ENCODE measurements at places on chromosomes 2 and 18. TPM values are rescaled to one million over a fixed set of nuclear protein-coding genes. Genes with fewer than 3 reads are reported as not detected.

DNA sequence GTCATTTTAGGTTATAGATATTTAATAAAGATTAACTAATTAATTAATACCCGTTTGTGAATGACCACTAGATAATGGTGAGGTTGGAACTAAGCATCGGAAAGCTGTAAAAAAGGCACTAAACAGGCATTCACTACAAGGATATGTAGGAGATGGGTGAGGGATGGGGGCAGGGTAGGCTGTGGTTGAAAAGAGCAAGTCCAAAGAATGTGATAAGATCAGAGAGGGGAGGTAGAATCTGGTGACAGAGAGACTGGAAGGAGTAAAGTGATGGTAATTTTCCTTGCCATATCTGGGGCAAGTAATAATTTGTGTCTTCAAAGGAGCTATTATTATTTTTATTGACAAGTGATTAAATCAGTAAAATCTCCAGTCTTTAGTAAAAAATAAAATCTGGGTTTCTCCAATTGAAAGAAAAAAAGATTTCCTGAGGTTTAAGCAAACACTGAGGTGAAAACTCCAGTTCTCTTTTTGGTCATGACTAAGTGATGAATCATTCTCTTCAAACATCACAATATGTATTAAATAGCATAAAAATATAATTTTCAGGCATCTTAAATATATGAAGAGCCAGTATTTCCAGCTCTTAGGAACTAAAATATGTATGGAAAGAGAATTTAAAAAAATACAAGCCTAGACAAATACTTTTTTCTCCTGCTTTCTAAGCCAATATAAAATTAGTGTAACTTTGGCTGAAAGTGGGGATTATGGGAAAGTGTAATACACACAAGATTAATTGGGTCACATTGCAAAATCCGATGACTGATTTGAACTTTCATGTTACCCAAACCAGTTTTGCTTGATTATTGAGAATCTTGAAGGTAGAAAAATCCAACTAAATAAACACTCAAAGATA, 259.1 kb upstream of the RBMS1 start:
- H3K4me3 ChIP-seq = no peak overlapping the region
- H3K4me1 ChIP-seq = no peaks in the 10 kb centered on the region

DNA sequence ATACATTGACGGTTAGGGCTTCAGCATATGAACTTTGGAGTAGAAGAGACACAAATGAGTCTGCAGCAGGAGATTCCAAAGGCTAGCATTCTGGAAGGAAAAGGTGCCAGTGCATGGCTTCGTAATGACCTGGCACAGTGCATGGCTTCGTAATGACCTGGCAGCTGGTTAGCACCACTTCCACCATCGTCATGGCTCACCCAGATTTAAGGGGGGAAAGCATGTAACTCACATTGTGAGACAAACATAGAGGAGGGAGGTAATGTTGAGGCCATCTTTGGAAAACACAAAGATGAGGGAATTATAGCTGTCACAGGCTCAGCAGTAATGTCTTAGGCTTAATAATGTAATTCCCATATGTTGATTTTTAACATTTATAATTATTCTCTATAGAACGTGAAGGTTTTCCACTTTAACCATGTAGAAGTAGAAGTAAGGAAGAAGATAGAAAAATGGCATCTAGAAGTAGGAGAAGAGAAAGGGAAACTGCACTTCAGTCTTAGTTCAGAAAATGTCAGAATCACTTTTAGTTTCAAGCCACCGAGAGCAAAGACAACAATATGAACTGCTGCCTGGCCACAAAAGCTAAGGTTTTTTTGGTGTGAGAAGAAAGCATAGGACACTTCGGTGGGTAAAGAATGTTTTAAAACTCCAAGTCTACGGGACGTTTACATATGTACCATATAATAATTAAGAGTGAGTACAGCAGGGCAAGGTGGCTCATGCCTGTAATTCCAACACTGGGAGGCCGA, 6.8 kb upstream of the STK25 start:
- peaks cover 6% of the 10 kb centered on the region for H3K36me3 ChIP-seq
- DNase-seq = no peak
- H3K27me3 ChIP-seq = peaks cover 2% of the 10 kb centered on the region

GRCh38 chr2:204289066-204289465, 256.2 kb upstream of the PARD3B start:
- H3K27me3 ChIP-seq = peaks cover 29% of the 10 kb centered on the region
- DNase-seq = no peak
- no peak overlapping the region for H3K27ac ChIP-seq
- H3K4me1 ChIP-seq = no peaks in the 10 kb centered on the region
- no peaks in the 10 kb centered on the region for H3K36me3 ChIP-seq
- no peak overlapping the region for H3K4me3 ChIP-seq

GRCh38 chr2:94960751-94961150, 64.8 kb upstream of the MAL start:
- DNase-seq = no peak
- no peak overlapping the region for H3K4me3 ChIP-seq
- H3K36me3 ChIP-seq = no peaks in the 10 kb centered on the region
- peaks cover 36% of the 10 kb centered on the region for H3K27me3 ChIP-seq
- H3K4me1 ChIP-seq = no peaks in the 10 kb centered on the region

- peak; percentile 26 for DNase-seq
- no peak overlapping the region for H3K4me3 ChIP-seq
- H3K4me1 ChIP-seq = peaks cover 17% of the 10 kb centered on the region
- H3K27me3 ChIP-seq = peaks cover 38% of the 10 kb centered on the region
- H3K36me3 ChIP-seq = no peaks in the 10 kb centered on the region
These were observed 29.4 kb upstream of the NOTO start for GRCh38 chr2:73172963-73173362.

- H3K4me1 ChIP-seq = no peaks in the 10 kb centered on the region
- no peaks in the 10 kb centered on the region for H3K27me3 ChIP-seq
- no peaks in the 10 kb centered on the region for H3K36me3 ChIP-seq
- no peak overlapping the region for H3K4me3 ChIP-seq
- no peak for DNase-seq
These were observed 44.4 kb upstream of the MBP start for GRCh38 chr18:77177009-77177408.

DNA sequence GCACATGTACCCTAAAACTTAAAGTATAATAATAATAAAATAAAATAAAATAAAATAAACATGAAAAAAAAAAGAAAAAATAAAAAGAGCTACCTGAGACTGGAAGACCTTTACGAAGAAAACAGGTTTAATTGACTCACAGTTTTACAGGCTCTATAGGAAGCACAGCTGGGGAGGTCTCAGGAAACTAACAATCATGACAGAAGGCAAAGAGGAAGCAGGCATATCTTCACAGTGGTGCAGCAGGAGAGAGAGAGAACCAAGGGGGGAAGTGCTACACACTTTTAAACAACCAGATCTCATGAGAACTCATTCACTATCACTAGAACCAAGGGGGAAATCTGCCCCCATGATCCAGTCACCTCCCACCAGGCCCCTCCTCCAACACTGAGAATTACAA, 379.3 kb upstream of the VWC2L start:
- no peak overlapping the region for H3K4me3 ChIP-seq
- no peak overlapping the region for H3K27ac ChIP-seq
- H3K36me3 ChIP-seq = no peaks in the 10 kb centered on the region
- H3K4me1 ChIP-seq = no peaks in the 10 kb centered on the region
- no peak for DNase-seq

GRCh38 chr2:173358616-173359015, 3.9 kb downstream of the CDCA7 start:
- H3K27me3 ChIP-seq = peaks cover under 1% of the 10 kb centered on the region
- peaks cover 49% of the 10 kb centered on the region for H3K36me3 ChIP-seq
- H3K4me3 ChIP-seq = peak overlapping the region; percentile 8
- peak overlapping the region; percentile 68 for H3K27ac ChIP-seq
- no peak for DNase-seq
- peaks cover 58% of the 10 kb centered on the region for H3K4me1 ChIP-seq

- no peaks in the 10 kb centered on the region for H3K27me3 ChIP-seq
- DNase-seq = no peak
- H3K27ac ChIP-seq = no peak overlapping the region
- no peak overlapping the region for H3K4me3 ChIP-seq
These were observed 99.4 kb upstream of the PID1 start for GRCh38 chr2:229370509-229370908.

Gene TNFAIP6
- not detected for total RNA-seq

Gene C2orf69
- total RNA-seq = 20.1 TPM

Gene DSG4
- total RNA-seq = not detected

Gene ABCG5
- total RNA-seq = not detected

Measured in activated CD4-positive, alpha-beta memory T cell treated with anti-CD3 and anti-CD28 coated beads, Interleukin-2, amount 10 ng/mL, durations not matched to agents 7 days and 5 days (primary cell).